ENCODE measurements at places on chromosomes 7 and 10. TPM values are rescaled to one million over a fixed set of nuclear protein-coding genes. Genes with fewer than 3 reads are reported as not detected.

GRCh38 chr7:112383671-112384417 lies 66.4 kb upstream of the IFRD1 start:
- DNase-seq: peak; percentile 22

- peak; percentile 62 for DNase-seq
These were observed 35.0 kb downstream of the INPP5A start for GRCh38 chr10:132572545-132572937.

- DNase-seq: peak; percentile 20
These were observed 4.3 kb downstream of the ANK3 start for GRCh38 chr10:60385399-60385738.

- peak; percentile 90 for DNase-seq
These were observed 101.7 kb upstream of the KLF6 start for GRCh38 chr10:3886641-3887251.

DNA sequence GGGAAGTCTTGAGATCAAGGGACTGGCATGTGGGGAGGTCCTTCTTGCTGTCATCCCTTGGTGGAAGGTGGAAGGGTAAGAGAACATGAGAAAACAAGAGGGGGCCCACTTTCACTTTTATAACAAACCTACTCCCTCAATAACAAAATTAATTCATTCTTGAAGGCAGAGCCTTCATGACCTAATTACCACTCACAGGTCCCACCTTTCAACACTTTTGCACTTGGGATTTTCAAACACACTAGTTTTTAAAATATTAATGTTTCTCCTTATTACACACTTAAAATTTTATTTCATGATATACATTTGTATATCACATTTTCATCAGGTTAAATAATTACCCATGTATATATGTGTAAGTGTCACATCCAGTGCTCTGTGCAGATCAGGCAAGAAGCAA lies 2.0 kb downstream of the ST7 start:
- DNase-seq: no peak

- peak; percentile 65 for DNase-seq
These were observed 40.2 kb downstream of the WDR11 start for GRCh38 chr10:120891365-120891764.

DNA sequence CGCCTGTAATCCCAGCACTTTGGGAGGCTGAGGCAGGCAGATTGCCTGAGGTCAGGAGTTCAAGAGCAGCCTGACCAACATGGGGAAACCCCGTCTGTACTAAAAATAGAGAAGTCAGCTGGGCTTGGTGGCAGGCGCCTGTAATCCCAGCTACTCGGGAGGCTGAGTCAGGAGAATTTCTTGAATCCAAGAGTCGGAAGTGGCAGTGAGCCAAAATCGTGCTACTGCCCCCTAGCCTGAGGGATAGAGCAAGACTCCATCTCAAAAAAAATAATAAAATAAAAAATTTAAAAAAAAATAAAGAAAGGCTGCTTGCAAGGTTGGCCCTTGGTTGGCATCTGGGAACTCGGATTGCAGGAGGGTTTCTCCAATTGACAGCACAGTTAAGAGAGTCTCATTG lies 221.6 kb downstream of the DGKI start:
- DNase-seq: no peak

- DNase-seq: peak; percentile 63
These were observed 41.2 kb downstream of the TACR2 start for GRCh38 chr10:69375307-69376151.

GRCh38 chr10:114967071-114967470 lies 29.1 kb downstream of the TRUB1 start:
- DNase-seq: peak; percentile 5

GRCh38 chr10:108956149-108956548 lies 967.2 kb downstream of the XPNPEP1 start:
- DNase-seq: no peak

DNA sequence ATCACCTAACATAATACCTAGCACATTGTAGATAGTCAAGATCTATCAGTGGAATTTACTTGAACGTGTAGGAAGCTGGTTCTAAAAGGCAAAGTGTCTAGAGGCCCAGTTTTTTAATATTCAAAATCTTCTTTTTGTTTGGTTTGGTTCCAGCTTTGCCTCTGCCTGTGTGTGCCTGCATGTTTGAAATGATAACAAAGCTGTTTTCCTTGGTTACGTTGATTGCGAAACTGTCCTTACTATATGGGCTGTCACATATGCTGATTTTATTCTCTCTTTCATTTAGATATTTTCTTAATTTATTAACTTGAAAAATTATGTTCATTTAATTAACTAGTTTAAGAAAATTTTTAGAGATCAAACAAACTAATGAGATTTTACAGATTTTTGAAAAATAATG lies 237.3 kb downstream of the SEMA3A start:
- DNase-seq: peak; percentile 10

- DNase-seq: no peak
These were observed 158.2 kb downstream of the ARHGAP12 start for GRCh38 chr10:31770307-31770902.

DNA sequence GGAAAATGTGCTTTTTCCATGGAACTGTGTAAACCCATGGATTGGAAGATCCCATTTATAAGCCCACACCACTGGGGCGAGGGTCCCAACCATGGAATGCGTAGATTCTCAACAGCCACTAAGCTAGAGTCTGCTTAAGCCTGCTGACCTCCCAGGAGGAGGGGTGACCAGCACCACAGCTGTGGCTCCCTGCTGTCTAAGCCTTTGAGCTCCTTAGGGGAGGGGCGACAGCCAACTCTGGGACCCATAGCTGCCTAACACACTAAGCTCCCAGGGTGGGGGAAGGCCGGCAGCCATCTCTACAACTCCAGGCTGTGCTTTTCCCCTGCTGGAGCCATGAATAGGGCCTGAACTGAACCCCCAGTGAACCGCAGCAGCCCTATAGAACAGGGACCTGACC lies 249.8 kb upstream of the HPS1 start:
- no peak for DNase-seq

DNA sequence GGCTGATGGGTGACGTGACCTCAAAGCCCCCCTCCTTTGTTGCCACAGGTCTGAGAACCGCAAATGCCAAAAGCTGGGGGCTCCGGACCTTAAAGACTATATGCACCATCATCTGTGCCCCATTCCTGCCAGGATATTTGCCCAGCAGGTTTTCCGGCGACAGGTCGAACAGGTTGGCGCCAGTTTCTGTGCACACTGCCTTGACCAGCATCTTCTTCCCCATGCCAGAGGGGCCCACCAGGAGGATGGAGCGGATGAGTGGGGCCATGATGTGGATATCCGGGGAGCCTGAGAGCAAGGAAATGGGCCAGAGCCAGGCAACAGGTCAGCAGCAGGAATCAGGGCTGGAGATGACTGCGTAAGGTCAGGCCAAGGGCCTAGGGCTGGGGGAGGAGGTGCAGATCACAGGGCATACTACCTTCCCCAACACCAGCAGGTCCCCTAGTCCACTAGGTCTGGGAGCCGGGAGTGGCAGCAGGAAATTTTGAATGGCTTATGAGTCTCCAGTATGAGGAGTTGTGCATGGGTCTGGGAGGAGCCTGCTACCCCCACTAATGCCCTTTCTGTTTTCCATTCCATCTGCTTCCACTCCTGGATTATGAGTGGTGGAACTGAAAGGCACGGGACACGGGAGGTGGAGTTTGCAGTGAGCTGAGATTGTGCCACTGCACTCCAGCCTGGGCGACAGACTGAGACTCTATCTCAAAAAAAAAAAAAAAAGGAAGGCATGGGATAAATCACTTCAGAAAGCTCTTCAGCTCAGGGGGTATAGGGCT lies 6.3 kb upstream of the ASB10 start:
- no peak for DNase-seq

DNA sequence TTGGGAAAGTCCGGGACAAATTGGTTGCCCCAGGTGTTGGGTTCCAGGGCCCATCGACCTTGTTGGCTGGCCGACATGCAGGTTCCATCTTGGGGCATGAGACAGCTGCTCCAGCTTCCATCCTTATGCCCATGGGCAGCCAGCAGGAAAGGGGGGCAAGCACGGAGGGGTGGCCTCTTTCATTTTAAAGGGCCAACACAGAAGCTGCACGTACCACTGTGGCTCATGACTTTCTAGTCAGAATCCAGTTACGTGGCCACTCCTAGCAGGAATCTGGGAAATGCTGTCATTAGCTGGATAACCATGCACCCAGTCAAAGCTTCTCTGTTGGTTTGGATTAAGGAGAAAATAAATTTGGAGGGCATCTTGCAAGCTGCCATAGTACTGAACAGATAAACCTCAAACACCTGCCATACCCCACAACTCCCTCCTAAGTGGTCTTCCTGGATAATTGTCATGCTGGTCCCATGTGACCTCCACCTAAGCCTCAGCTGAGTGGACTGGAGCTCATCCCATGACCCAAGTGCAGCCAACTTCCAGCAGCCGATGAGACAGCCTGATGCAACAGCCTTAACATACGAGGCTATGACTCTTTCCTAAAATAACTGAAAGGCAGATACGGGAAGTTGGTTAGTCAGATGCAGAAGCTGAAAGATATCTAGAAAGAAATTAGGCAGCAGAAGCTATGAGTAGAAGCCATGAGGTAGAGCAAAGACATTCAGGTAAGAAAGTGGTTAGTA lies 21.4 kb upstream of the GSDME start:
- peak; percentile 97 for DNase-seq

GRCh38 chr7:143325240-143325639 lies 9.3 kb downstream of the CLCN1 start:
- DNase-seq: no peak

GRCh38 chr7:128933180-128933891 lies 4.4 kb upstream of the IRF5 start:
- no peak for DNase-seq

- no peak for DNase-seq
These were observed at the start of gene TMEM176B for GRCh38 chr7:150799741-150800580. TMEM176B (minus strand) TSS chr7:150800364; CDS start chr7:150796569, 3,795 bp downstream.

GRCh38 chr10:15515202-15515601 lies 144.1 kb upstream of the FAM171A1 start:
- DNase-seq: no peak

GRCh38 chr10:55330486-55330885 lies 529.5 kb upstream of the PCDH15 start:
- DNase-seq: no peak

GRCh38 chr10:73955719-73956118 lies 42.2 kb upstream of the VCL start:
- no peak for DNase-seq

GRCh38 chr10:104040862-104041789 lies 44.6 kb downstream of the COL17A1 start:
- DNase-seq: no peak

DNA sequence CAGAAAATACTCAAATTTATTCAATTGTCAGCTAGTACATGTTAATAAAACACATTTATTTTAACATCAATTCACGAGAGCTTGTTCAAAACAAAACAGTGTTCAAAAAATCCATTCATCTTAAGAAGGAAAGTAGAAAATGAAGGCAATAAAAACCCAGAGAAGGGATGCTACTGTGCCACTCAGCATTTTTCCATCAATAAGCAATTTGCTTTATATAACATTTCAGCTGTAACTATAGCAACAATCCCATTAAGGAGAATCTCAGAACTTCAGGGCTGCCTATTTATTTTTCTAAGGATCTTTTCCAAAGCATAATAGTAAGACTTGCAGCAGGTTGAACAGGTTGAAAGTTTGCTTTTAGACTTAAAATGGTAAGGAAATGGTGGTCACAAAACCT lies 190.5 kb downstream of the PCLO start:
- DNase-seq: no peak

DNA sequence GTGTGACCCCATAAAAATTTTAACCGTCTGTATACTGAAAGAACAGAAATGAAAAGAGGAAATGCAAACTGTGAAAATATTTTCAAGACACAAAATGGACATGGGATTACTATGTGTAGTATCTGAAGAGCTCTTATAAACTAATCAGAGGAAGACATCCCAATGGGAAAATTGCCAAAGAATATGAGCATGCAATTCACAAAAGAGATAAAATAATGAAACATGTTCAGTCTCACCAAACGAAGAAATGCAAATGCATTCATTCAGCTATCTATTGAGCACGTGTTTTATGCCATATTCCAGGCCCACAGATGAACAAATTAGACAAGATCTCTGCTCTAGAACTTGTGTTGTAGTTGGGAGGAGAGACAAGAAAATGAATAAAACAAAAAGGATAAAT lies 63.2 kb downstream of the NHLRC2 start:
- no peak for DNase-seq

DNA sequence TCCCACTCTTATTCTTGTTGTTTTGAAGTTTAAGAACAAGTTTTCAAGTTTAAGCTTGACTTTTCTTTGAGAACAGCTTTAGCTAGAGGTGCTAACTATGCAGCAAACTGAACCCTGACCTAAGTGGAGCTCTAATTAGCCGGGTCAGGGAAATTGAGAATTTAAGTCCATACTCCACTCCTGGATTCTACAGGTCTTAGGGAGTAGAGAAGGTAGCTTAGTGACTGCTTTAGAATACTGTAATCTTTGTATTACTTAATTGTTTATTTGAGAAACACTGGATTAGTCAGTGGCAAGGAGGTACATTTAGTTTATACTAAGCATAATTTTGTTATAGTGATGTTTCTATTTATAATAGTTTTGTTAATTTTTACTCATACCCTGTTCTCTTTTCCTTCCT lies 74.6 kb upstream of the STRIP2 start:
- no peak for DNase-seq

- peak; percentile 59 for DNase-seq
These were observed 60.6 kb downstream of the PRTFDC1 start for GRCh38 chr10:24891823-24892222.

DNA sequence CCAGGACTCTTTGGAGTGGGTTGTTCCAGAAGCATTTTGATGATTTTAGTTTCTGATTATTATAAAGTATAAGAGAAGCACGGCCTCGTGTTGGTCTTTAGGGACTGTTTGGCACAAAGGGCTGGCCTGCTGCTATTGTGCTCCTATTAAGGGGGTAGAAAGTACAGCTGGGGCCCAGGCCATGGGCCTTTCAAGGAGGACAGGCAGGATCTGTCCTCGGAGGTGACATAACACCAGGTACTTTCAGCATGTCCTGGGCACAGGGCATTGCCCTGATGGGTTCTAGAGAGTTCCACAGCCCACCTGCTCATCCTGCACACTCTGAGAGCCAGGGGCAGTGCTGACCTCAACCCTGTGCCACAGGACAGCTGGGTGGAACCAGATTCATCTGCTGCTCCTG lies 24.9 kb downstream of the STRA8 start:
- DNase-seq: no peak

DYDC1 gene
- total RNA-seq: not detected

HYAL4 gene
- not detected for total RNA-seq

CYP26C1 gene
- 0.09 TPM for total RNA-seq

ZNF727 gene
- total RNA-seq: not detected

SH2D4B gene
- total RNA-seq: not detected

TMEM236 gene
- 0.09 TPM for total RNA-seq

SLC26A3 gene
- total RNA-seq: not detected

FAM131B gene
- 3.2 TPM for total RNA-seq

BAIAP2L1 gene
- total RNA-seq: 1.1 TPM

NYAP1 gene
- 0.81 TPM for total RNA-seq

KLF14 gene
- total RNA-seq: not detected

MLXIPL gene
- 2.0 TPM for total RNA-seq

STAMBPL1 gene
- total RNA-seq: 35.3 TPM

AKAP9 gene
- 55.0 TPM for total RNA-seq

CPVL gene
- total RNA-seq: 3.2 TPM

C10orf143 gene
- total RNA-seq: 0.49 TPM

CALML5 gene
- not detected for total RNA-seq
